SJSA1 (cell line): ENCODE measurements at places on chromosomes 6 and 20. TPM values are rescaled to one million over a fixed set of nuclear protein-coding genes. Genes with fewer than 3 reads are reported as not detected.

GSTA3 gene
- not detected in 2 replicates for total RNA-seq

DNA sequence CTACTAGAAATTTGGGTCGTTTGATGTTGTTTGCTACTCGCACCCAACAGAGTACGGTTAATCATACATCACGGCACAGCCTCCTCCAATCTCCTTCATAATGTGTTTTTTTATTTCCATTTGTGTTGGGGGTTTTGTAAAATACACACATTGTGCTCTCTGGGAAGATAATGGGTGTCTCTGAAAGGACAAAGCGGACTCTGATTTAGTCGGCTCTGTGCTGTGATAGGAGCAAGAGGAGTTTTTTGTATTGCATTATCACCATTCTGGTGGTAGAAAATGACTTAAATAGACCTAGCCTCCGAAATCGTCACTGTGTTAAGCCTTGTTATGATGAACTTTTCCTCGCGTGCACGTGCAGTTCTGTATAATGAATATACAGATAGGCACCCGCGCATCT is 196.3 kb downstream of the CDH4 start:
- no peak overlapping the region for H3K27ac ChIP-seq
- no peak overlapping the region for H3K4me3 ChIP-seq
- DNase-seq = no peak
- 0 out of 2 replicates have a peak, but pooled peaks cover 2% of the 10 kb centered on the region for H3K27me3 ChIP-seq
- no peaks in the 10 kb centered on the region for H3K36me3 ChIP-seq

DNA sequence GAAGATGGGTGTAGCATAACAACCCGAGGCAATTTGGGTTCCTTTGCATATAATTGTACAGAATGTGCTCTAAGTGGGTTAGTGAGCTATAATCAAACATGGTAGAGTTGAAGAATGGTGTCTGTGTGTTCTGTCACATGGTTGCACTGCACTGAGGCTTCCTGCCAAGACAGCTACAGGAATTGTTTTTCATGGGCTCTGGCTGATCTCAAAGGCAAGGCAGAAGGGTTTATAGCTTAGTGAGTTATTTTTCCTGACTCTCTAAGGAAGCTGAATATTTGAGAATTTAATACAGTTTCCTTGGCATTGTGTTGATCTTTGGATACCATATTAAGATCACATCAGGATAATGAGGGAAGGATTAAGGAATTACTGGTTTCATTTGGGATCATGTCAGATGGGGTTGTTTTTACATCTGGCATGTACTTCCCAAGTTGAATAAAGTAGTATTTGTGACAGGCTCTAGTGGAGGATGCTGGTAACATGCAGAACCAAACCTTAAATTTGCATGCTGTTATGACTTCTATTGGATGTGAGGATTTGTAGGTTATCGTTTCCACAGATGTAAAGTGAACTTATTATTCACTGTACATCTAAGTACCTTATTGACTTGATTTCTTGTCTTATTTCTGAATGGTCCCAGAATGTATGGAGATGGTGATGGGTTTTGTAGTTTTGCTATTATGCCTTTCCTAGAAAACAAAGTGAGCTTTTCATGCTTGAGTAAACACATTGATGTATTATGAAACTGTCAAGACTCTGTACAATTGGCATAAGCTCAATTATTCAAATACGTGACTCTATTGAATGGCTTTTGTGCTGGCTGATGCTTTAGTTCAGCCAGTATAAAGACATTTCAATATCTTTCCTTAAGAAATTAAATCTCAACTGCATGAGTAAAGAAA is 43.3 kb downstream of the LRRC1 start:
- no peak overlapping the region for H3K27ac ChIP-seq
- no peak overlapping the region for H3K4me3 ChIP-seq
- no peak for DNase-seq
- H3K4me1 ChIP-seq = peaks cover 3% of the 10 kb centered on the region
- no peaks in the 10 kb centered on the region for H3K27me3 ChIP-seq

- no peak overlapping the region for H3K4me3 ChIP-seq
- H3K4me1 ChIP-seq = no peaks in the 10 kb centered on the region
- no peak for DNase-seq
Measured at GRCh38 chr6:42007286-42008137, 42.8 kb upstream of the TAF8 start.

CASS4 gene
- total RNA-seq = not detected in 2 replicates

MROH8 gene
- 2.3 and 5.1 TPM in 2 replicates for total RNA-seq

GRCh38 chr20:10508468-10509251 is 73.6 kb downstream of the SLX4IP start:
- H3K4me1 ChIP-seq = peaks cover 77% of the 10 kb centered on the region
- no peak overlapping the region for H3K4me3 ChIP-seq
- H3K27me3 ChIP-seq = no peaks in the 10 kb centered on the region
- DNase-seq = no peak
- peak overlapping the region; percentile 43 for H3K27ac ChIP-seq

GRCh38 chr6:36019167-36019566 is 5.3 kb downstream of the SLC26A8 start:
- DNase-seq = no peak
- no peaks in the 10 kb centered on the region for H3K4me1 ChIP-seq
- no peaks in the 10 kb centered on the region for H3K36me3 ChIP-seq
- no peaks in the 10 kb centered on the region for H3K27me3 ChIP-seq
- no peak overlapping the region for H3K4me3 ChIP-seq
- no peak overlapping the region for H3K27ac ChIP-seq

DNA sequence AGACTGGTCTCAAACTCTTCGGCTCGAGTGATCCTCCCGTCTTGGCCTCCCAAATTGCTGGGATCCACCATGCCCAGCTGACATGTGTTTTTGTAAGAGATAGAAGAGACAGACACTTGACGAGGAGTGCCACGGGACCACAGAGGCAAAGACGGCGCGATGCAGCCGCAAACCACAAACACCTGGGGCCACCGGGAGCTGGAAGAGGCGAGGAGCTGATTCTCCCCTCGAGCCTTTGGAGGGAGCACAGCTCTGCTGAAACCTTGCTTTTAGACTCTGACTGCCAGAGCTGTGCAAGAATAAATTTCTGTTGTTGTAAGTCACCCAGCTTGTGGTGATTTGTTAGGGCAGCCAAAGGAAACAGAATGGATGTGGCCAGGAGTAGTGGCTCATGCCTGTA is 46.9 kb downstream of the TFAP2C start:
- H3K4me1 ChIP-seq = no peaks in the 10 kb centered on the region
- no peak overlapping the region for H3K27ac ChIP-seq
- H3K4me3 ChIP-seq = no peak overlapping the region
- H3K27me3 ChIP-seq = peaks cover 31% of the 10 kb centered on the region
- H3K36me3 ChIP-seq = no peaks in the 10 kb centered on the region

PHACTR3 gene
- not detected in 2 replicates for total RNA-seq

C6orf15 gene
- not detected in 2 replicates for total RNA-seq

DNA sequence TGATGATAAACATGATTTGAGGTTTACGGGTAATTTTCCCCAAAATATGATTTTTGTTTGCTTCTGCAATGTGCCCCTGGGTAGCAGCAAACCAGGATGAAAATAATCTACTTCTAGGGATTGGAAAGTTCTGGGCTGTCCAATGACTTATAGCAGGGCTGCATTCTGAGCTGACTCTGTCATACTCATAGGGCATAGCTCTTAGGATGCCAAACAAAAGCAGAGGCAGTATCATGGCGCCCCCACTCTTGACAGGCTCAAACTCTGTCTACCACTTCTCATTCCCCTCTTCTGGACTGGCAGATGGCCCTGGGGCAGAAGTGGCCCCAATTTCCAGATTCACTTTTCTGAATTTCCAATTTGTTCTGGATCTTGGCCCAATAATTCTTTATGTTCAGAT is 10.3 kb downstream of the SERPINB1 start:
- no peak overlapping the region for H3K27ac ChIP-seq
- no peaks in the 10 kb centered on the region for H3K4me1 ChIP-seq
- H3K27me3 ChIP-seq = no peaks in the 10 kb centered on the region
- H3K36me3 ChIP-seq = peaks cover 41% of the 10 kb centered on the region
- no peak overlapping the region for H3K4me3 ChIP-seq

GRCh38 chr6:70280400-70280853 is 22.5 kb downstream of the COL9A1 start:
- no peak for DNase-seq
- no peaks in the 10 kb centered on the region for H3K4me1 ChIP-seq
- no peaks in the 10 kb centered on the region for H3K27me3 ChIP-seq
- H3K4me3 ChIP-seq = no peak overlapping the region
- H3K36me3 ChIP-seq = no peaks in the 10 kb centered on the region
- no peak overlapping the region for H3K27ac ChIP-seq

DNA sequence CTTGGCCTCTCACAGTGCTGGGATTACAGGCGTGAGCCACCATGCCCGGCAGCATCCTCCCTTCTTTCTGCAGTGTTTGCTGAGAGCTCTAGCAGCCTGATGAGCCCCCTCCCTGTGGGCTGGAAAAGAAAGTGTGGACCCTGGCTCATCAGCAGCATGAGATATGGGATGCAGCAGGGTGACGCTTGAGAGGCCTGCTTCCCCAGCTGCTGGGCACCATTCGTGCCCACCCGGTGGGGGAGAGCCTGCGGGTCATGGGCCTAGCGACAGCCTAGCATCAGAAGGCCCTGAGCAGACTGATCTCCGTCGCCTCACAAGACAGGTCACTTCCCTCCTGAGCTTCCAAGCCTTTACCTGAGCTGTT is 16.0 kb upstream of the CCDC167 start:
- H3K4me3 ChIP-seq = no peak overlapping the region
- H3K27me3 ChIP-seq = no peaks in the 10 kb centered on the region
- H3K4me1 ChIP-seq = peaks cover 35% of the 10 kb centered on the region
- no peak for DNase-seq
- H3K27ac ChIP-seq = no peak overlapping the region

GLO1 gene
- total RNA-seq = 254 and 295 TPM in 2 replicates

DNA sequence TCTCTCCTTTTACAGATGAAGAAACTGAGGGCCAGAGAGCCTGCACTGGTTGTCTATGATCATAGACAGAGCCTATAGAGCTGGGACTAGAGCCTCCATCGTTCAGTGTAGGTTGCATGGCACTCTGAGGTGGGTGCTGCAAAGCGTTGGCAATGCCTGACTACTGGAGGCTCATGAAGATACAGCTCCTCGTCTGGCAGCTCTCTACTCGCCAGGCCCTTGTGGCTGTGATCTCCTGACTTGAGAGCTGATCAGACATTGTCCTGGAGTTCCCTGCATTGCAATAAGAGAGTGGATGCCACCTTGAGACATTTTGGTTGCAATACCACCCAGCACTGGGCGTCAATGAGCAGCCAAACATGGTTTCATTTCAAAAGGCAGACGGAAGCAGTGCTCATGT is 270.1 kb upstream of the ARID1B start:
- no peaks in the 10 kb centered on the region for H3K36me3 ChIP-seq
- DNase-seq = no peak
- H3K4me3 ChIP-seq = no peak overlapping the region
- H3K27ac ChIP-seq = no peak overlapping the region
- H3K27me3 ChIP-seq = no peaks in the 10 kb centered on the region

DNA sequence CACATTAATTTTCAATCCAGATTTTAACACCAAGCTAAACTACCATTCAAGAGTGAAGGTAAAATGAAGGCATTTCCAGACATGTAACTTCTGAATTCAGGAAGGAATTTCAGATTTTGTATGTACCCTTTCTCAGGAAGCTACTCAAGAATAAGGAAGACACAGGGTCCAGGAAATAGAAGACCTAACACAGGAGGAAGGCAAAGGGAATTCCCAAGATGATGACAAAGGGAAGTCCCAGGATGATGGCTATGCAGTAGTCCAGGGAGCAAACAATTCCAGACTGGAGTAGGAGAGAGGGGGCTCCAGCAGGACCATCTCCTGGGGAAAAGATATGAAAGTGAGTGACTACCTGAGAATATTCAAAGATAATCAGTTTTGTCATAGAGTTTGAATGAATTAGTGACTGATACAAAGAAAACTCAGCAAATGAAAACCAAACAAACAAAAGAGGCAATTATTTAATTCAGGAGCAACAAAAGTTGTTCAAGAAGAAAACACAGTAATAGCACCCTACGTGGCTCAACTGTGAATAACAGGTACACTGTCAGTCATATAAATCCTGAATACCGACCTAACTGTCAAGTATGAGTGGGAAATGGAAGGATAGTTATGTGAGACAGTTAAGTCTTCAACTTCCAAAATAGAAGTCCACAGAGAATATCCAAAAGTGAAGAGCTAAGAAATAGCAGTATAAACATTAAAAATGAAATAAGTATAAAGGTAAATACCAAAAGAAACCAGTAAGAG is 4.0 kb downstream of the RNF24 start:
- H3K36me3 ChIP-seq = peaks cover 5% of the 10 kb centered on the region; the same call in 1 of the 2 replicates
- H3K4me1 ChIP-seq = peaks cover 38% of the 10 kb centered on the region
- no peak overlapping the region for H3K27ac ChIP-seq

GRCh38 chr6:727856-728255 is 34.9 kb upstream of the EXOC2 start:
- no peaks in the 10 kb centered on the region for H3K27me3 ChIP-seq
- no peak overlapping the region for H3K4me3 ChIP-seq
- no peak overlapping the region for H3K27ac ChIP-seq
- 0 out of 2 replicates have a peak, but pooled peaks cover 5% of the 10 kb centered on the region for H3K36me3 ChIP-seq
- H3K4me1 ChIP-seq = peaks cover 15% of the 10 kb centered on the region

TRIM40 gene
- total RNA-seq = not detected in 2 replicates

DNA sequence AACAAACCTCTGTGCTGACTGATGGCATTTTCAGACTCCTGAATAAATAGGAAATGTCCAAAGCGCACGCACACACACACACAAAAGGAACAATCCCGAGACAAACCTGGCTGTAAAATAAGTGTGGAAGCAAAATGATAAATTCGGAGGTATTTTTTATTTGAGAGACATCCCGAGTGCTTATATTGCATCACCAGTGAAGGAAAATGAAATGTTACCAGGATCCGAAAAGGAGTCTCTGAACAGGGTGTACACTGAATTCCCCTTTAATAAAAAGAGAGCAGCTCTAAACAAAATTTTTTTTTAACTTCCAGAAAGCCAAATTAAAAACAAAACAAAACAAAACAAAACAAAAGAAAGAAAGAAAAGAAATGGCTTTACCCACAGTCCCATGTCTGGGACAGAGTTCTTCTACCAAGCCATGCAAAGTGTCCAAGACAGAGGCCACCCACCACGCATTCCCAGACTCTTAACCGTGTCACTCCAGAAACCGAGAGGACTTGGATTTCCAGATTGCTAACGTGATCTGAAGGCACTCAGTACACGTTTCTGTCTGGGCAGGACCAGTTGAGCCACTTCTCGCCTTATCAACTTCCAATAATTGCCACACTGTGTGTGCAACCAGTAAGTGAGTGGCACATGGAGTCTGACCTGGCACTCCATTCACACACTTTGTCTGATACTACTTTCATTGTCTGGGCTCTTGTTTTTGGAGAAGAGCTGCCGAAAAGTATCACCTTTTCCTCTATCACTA is 817 bp downstream of the ME1 start:
- H3K36me3 ChIP-seq = peaks cover 5% of the 10 kb centered on the region
- DNase-seq = peak; percentile 88
- H3K27me3 ChIP-seq = no peaks in the 10 kb centered on the region
- H3K27ac ChIP-seq = peak overlapping the region; percentile 92
- peak overlapping the region; percentile 64 for H3K4me3 ChIP-seq

- no peak overlapping the region for H3K4me3 ChIP-seq
- no peak for DNase-seq
- H3K27ac ChIP-seq = no peak overlapping the region
- no peaks in the 10 kb centered on the region for H3K36me3 ChIP-seq
- no peaks in the 10 kb centered on the region for H3K27me3 ChIP-seq
Measured at GRCh38 chr6:89959883-89960282, 65.6 kb downstream of the GJA10 start.
